ENCODE measurements at places on chromosomes 11 and 22.

GRCh38 chr22:49827271-49827852 is 311 bp downstream of the BRD1 start:
- no peak for DNase-seq

- DNase-seq = no peak
Observed at GRCh38 chr11:16632295-16633200, 105.9 kb upstream of the C11orf58 start.

- no peak for DNase-seq
Observed at GRCh38 chr11:2462543-2462985, 17.8 kb downstream of the KCNQ1 start.

GRCh38 chr11:119796363-119797060 is 67.5 kb upstream of the NECTIN1 start:
- no peak for DNase-seq

- no peak for DNase-seq
Observed at GRCh38 chr11:79265756-79266322, 175.0 kb downstream of the TENM4 start.

DNA sequence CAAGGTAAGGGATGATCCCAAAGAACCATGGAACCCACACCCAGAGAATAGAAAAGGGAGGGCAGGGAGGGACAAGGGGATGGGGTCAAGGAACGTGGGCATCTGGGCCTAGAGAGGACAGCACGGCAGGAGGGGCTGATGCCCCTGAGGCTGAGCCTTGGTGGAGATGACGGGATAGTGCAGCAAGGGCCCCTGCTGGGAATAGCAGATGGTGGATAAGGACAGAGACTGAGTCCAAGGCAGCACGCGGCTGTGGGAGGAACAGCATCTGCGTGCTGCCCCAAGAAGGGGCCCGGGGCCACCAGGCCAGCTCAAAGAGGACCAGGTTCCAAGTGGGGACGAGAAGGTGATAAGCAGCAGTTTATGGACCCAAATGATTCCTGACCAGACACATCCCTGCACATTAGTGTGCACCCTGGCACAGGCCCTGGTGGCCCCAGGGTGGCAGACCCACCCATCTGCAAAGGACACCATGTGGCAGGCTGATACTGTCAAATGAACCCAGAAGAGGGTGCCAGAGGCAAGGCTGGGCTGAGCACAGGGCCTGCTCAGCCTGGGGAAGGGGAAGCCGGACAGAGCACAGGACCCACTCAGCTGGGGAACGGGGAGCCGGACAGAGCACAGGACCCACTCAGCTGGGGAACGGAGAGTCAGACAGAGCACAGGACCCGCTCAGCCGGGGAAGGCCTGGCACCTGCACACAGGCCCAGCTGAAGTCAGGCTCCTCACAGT is 12.8 kb upstream of the TESMIN start:
- no peak for DNase-seq

- no peak for DNase-seq
Observed at GRCh38 chr22:27581236-27581635, 220.3 kb downstream of the MN1 start.

DNA sequence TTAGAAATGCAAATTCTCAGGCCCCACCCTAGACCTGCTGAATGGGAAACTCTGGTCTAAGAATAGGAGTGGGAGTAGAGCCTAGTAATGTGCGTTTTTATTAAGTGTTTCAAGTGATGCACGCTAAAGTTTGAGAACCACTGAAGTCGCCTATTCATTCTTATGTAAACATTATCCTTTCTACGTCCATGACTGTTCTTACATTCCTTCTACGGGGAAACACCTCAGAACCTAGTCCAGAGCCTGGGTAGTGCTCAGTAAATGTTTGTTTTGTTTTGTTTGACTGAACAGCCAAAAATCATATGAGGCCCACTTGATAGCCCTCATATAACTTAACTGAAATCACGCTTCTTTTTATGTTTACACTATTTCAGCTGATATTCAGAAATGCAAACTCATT is 29.8 kb downstream of the VSIG10L2 start:
- DNase-seq = no peak

GRCh38 chr11:65834202-65834601 is 439 bp downstream of the SNX32 start:
- DNase-seq = peak; percentile 23

DNA sequence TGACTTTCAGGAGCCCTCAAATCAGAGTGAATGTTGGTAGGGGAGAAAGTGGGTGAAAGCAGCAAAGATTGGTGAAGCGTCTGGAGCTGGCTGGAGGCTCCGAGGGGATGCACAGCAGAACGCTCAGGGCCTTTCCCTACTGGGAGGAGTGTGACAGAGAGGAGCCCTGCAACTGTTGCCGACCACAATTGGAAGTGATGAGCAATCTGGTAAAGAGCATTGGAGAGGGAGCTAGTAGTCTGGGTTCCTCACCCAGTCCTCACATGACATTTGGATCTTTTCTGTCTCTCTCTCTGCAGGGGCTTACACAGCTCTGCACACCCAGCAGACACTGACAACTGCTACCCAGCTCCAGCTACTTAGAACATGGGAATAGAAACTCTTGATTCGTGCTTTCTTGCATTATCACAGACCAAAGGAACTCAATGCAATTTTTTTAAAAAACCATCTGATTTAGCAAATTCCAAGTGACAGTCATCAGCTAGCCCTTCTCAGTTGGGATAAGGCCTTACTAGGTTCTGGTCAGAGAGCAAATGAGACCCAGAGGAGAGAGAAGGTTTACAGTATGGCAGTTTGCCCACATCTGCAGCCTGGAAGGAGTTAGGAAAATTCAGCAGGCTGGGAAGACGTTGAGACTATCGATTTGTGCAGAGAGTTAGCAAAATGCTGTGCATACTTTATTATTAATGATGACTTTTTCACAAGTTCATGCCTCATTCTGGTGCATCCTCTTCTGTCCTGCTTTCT is 278.0 kb upstream of the PLET1 start:
- DNase-seq = no peak

DNA sequence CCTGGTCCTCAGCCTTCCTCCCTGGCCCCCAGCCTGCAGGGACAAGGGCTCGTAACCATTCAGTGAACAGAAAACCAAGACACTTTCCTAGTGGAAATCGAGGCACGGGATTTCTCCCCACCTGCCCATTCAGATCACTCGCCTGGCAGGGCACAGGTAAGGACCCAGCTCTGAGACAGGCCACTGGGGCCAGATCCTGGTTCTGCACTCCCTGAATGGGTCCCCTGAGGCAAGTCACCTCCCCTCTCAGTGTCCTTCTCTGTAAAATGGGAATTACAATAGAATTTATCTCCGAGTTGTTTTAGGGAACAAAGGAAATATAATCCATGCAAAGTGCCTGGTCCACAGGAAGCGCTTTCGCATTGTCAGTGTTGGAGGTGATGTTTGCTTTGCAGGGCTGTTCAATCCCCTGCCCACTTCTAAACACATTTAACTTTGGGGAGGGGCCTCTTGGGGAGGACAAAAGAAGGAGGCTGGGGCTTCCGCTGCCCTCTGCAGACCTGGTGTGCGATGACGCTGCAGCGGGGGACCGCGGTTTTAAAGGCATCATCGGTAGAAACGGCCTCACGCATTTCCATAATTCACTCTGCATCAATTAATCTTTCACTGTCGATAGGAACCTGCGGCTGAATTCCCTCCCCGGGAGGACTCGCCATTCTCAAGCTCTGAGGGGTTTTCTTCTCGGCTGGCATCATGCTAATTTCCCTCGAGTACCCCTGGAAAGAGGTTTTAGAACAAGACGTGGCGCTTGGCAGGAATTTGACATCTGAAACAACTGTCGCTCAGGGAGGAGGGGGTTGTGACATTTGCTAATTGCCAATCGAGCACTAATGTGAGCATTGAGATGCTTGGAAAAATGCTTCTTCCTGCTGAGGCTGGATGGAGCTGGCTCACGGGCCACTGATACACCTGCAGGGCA is 70.4 kb upstream of the FGF3 start:
- DNase-seq = no peak

DNA sequence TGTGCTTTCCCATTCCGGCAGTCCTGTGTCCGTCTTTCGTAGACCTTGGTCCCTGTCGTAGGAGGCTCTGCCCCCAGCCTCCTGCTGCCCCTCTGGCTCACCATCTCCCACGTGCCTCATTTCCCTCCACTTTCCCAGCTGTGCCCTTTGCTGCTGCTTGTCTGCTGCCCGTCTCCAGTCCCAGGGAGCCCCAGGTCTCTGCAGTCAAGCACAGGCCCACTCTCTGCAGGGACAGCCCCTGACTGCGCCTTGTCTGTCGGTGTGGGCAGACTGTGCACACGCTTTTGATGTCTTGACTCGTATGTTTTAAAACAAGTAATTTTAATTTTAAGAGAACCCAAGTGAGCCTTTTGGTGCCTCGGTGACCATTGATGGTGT is 12.4 kb downstream of the DGCR8 start:
- DNase-seq = no peak

DNA sequence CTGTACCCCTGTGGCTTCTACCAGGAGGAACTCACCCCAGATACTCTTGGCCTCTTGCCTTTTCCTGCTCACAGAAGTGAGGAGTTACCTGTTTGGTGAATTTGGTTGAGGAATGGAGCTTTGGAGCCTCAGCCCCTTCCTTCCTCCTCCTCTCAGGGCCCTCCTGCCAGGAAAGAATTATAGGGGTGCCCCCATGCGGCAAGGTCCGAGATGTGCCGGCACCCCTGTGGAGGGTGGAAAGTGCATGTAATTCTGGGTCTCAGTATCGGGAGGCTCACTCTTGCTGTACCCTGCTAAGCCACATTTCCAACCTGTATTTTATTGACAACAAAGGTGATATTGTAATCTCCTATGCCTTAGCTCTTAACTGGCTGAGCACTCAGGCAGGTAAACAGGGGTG is 13.7 kb upstream of the IGSF22 start:
- DNase-seq = no peak

- no peak for DNase-seq
Observed at GRCh38 chr22:27299181-27300085, 502.1 kb downstream of the MN1 start.

GRCh38 chr11:78653294-78653909 is 78.7 kb upstream of the NARS2 start:
- DNase-seq = no peak

DNA sequence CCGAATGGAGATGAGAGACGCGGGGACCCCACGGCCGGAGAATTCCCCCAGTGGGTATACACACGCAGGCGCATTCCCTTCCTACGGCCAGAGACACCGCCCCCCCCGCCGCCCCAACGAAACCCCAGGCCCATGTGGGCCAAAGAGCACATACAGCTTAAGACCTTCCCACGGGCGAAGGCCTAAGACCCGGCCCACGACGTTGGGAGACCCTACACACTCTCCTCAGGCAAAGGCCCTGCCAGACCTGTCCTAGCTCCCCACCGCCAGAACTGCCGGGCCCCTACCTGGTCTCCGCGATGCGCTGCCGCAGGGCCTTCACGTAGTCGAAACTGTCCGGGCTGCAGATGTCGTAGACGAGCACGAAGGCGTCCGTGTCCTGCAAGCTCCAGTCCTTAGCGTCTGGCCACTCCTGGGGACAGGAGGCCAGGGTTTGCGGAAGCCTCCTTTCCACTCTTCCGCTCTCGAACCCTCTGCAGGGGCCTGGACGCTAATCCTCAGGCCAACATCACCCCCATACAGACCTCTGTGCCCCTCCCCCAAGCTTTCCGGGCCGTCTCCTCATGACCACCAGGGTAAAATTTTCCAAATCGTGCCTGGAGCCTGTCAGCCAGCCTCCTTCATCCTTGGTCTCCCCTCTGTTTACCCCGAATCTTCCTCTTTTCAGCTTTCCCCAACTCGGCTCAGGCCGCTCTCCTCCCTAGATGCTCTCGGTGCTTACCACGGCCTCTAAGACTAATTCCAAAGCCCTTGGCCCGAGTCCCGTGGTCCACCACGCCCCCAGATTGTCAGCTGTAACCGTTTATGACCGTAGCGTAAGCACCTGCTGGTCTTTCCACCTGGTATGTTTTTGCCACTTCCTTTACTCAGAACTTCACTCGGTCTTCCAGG is 1.7 kb downstream of the RASL10A start:
- no peak for DNase-seq

GRCh38 chr11:34731603-34732002 is 110.7 kb downstream of the EHF start:
- no peak for DNase-seq

GRCh38 chr11:44936525-44936924 is 14.2 kb downstream of the TP53I11 start:
- peak; percentile 65 for DNase-seq

DNA sequence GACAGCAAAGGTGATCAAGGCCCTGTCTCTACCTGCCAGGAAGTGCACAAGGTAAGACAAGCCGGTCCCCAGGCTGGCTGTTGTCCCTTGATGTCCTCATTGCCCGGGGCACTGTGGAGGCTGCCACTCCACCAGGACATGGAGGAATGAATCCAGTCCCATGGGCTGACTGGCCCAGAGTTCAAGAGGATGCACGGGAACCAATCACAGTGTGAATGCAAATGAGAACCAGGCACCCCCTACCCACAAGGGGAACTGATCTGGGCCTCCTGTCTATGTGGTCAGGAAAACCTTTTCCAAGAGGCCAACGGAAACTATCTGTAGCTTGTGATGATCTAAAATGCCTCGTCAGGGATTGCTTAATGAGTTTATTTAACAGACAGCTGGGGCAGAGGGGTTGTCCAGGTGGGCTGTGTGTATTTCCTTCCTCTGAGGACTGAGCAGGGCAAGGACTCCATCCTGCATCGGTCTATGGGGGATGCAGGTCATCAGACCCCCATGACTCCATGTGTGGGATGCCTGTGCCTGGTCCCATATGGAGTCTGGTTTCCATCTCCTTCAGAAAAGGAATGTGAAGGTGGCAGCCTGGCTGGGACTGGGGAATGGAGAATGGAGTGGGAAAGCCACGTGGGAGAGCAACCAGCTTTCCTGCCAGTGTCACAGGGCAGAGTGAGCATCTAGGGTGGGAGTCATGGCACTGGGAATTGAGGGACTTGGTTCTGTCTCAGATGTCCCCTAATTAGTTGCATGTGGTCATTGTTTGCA is 60.5 kb downstream of the CD82 start:
- DNase-seq = no peak

DNA sequence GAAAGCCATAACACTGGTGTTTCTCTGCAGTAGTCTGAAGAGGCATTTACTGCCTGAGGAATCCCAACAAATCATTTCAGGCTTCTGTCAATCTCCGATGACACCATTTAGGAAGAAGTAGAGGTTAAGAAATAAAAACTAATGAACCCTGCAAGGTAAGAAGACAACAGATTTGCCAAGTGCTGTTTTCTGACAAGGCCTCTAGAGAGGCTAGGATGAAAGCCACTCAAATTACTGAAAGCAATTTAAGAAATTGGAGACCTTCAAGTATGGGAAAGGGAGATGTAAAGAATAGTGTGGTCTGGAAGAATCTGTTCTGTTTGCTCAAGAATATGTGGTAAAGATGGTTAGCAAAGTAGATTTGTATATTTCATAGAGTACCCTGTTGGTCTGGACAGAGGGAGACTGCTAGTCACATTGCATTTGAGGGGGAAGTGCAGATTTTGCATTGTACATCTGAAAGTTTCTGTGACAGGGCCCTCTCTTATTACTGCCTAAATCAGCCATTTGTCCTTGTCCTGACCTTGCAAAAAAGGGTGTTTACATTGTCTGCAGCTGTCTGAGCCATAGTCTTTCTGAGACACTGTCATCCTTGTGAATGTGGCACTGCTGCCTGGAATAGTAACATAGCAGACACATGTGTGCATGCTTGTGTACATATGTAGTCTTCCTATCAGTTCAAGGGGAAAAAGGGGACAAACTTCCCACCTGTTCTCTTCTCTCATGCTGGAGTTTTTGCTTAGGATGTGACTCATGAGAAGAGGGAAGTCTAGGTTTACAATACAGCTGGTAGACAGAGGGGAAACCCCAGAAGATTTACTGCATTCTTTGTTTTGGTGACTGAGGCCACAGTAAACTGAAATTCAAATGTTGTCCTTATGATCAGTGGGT is 640.2 kb upstream of the KIRREL3 start:
- no peak for DNase-seq

All from T-cell (primary cell).